MM.1S (cell line): ENCODE measurements at places on chromosomes 7 and 10.

- no peak for DNase-seq
These were observed 4.7 kb upstream of the ATP6V0A4 start for GRCh38 chr7:138802706-138803105.

DNA sequence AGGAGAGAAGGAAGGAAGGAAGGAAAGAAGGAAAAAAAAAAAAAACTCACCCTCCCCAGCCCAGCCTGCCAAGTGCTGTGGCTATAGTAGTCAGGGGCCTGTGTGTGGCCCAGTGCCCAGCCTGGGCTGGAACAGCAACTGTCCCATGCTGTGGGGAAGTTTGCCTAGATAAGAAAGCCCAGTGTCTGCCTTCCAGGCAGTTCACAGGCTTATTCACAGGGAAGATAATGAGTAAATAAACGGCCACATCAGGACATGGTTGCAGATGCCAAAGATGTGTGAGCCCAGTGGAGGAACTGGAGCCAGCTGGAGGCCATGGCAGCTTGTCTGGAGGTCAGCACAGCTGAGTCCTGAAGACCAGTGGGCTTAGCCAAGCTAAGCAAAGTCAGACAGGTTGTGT, 132.4 kb upstream of the FOXK1 start:
- DNase-seq = no peak

DNA sequence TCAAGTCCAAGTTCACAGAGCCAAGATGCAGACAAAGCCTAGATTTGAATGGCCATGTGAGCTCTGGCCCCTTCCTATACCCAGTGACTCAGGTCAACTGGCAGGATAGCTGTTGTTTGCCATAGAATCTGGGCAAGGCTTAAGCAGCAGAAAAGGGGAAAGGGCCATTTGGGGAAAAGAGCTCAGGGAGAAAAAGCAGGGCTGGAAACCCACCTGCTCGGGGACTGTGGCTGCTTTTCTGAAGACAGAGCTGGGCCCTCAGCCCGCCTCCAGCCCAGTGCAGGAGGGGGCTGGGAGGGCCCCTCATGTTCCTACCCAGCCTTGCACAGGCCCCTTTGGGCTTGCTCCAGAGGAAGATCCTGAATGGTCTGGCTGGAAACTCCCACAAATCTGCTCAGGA, 32.6 kb upstream of the HABP2 start:
- DNase-seq = no peak

DNA sequence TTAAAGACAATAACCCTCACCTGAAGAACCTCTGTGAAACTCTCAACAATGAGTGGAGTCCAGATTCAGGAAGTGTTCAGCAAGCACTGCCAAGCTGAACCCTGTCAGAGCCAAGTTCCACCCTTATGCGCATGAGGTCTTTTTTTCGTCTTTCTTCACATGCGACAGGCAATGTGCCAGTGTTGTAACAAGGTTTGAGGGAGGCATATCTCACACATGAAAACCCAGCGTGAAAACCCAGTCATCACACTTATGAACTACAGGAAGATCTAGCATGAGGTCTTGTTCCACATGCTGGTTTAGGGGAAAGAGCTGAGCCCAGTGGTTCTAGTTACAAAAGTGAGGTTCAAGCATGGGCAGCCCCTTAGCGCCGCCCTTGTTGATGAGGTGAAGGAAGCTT, 49.7 kb downstream of the RABGEF1 start:
- no peak for DNase-seq

GRCh38 chr7:22476824-22477223, 23.2 kb downstream of the STEAP1B start:
- DNase-seq = no peak

- DNase-seq = peak; percentile 41
These were observed 70.8 kb upstream of the TEX47 start for GRCh38 chr7:88866265-88866863.

DNA sequence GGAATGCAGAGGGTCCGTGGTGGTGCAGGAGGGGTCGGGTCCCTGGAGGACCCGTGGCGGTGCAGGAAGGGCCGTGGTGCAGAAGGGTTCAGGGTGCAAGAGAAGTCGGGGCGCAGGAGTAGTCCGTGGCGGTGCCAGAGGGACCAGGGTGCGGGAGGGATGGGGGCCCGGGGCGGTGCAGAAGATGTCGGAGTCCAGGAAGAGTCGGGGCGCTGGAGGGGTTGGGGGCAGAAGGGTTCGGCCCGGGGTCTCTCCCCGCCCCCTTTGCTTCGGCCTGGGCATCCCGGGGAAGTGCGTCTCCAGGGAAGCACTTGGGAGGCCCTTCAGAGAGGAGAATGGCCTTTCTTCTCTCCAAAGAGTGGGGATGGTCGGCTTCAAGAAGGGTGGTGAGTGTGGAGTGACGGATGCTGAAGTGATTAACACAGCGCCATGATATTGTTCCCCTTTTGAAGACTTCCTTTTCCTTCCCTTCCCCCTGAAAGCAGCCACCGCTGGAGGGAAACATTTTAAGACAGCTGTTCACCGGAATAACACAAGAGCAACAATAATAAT, 997 bp downstream of the WDR37 start:
- DNase-seq = no peak

GRCh38 chr7:49483142-49483541, 290.3 kb upstream of the VWC2 start:
- peak; percentile 28 for DNase-seq

- peak; percentile 86 for DNase-seq
These were observed 1.2 kb upstream of the PFKFB3 start for GRCh38 chr10:6201516-6201975.

- no peak for DNase-seq
These were observed 66.8 kb upstream of the CYP26C1 start for GRCh38 chr10:92993699-92994272.

GRCh38 chr10:34962866-34963265, 127.3 kb downstream of the CUL2 start:
- DNase-seq = no peak

- DNase-seq = no peak
These were observed 79.9 kb downstream of the VTI1A start for GRCh38 chr10:112526906-112527305.

DNA sequence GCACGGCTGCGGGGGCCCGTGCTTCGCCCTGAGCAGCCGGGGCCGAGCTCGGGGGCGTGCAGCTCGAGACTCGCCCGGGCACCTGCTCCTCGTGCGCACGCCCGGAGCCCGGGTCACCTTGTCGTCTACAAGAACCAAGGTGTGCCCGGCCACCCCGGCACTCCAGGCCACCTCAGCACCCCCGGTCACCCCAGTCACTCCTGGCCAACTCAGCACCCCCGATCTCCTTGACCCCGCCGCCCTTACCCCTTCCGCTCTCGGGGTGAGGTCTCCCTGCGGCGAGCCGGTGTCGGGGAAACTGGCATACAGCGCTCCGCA, 268 bp upstream of the IGFBP3 start:
- no peak for DNase-seq

DNA sequence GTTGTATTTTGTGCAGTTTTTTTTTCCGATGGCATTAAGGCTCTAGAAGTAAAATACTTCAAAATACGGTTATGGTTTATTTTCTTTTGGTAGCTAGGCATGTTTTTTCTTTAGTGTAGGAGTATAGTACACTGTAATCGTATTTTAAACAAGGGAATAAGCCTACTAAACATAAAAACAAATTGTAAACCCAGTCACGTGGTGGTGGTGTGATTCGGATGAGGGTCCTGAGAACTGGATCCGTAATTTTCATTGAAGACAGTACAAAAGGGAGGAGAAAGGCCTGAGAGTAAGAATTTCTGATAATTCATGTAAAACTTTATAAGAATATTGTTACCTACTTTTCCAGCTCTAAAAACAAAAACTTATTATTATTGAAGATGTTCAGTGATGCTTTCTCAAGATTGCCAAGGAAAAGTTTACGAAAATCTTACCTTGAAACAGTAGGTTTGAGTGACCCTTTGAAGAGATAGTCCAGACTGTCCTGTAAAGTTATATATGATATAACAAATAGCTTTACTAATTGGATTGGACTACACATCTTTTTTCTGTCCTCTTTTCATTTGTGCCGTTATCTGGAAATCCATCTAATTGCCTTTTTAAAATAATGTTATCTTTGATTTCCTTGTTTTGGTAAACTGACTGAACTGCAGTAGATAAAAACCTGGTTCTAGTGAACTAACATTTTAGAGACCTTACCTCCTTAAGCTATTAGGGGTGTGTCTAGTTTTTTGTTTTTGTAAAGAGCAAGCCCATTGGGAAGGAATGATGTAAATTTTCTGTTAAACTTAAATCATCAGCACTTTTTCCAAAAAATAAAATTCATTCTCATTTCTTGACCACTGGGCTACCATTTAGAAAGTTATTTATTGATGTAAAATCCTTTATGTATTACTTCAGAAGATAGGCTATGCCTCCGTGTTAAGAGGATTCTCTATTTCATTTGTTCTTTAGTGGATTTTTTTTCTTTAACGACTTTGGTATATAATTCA, 1.0 kb upstream of the PBLD start:
- no peak for DNase-seq

- DNase-seq = no peak
These were observed 43.8 kb upstream of the ARL4A start for GRCh38 chr7:12643644-12644043.

GRCh38 chr7:24690251-24690650, 67.0 kb downstream of the GSDME start:
- no peak for DNase-seq

DNA sequence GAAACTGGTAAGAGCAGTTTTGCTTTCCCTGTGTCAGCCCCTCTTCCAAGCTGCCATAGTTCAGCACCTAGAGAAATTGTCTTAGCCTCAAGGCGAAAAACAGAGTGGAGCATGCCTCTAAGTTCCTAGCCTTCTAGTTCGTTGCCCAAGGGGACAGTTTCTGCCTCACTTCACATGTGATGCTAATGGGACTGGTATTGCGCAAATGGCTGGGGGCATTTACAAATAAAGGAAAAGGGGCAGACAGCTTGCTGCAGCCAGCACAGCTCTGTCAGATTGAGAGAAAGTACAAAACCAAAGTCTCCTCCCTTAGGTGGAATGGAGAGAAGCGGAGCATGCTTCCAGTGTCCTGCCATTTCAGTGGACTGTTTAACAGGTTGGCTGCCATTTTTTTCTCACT, 567.7 kb downstream of the ETV1 start:
- DNase-seq = no peak

- no peak for DNase-seq
These were observed 56.4 kb upstream of the ANKRD1 start for GRCh38 chr10:90977162-90977854.

GRCh38 chr7:157409753-157410727, 73.2 kb downstream of the DNAJB6 start:
- DNase-seq = no peak

DNA sequence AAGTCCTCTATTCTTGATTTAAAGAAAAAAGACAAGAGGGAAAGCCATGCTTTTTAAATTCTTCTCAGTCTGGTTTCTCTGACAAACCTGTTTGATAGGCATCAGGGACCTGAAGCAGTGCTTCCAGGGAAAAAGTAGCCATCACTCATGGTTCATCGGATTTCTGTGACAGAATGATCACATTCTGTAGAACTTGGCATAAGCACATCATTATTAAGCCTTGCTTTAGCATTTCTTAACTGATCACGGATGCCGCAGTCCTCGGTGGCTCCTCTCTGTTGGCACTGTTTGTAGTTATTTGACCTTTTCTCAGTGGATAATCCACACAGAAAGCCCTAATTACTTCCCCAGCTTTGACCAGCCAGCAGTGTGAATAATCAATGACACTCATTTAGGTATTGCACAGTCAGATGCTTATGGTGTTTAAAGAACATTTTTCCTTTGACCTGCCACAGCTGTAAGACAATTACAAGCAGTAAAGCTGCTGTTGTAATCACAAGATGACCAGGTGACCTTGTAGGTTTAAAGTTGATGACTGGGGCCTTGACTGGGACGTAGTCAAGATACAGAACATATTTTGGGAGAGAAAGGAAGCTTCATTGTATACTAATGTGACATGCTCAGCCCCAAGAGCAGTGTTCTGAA, 64.4 kb upstream of the SKAP2 start:
- DNase-seq = no peak

GRCh38 chr7:104921596-104921995, 92.4 kb upstream of the KMT2E start:
- no peak for DNase-seq

DNA sequence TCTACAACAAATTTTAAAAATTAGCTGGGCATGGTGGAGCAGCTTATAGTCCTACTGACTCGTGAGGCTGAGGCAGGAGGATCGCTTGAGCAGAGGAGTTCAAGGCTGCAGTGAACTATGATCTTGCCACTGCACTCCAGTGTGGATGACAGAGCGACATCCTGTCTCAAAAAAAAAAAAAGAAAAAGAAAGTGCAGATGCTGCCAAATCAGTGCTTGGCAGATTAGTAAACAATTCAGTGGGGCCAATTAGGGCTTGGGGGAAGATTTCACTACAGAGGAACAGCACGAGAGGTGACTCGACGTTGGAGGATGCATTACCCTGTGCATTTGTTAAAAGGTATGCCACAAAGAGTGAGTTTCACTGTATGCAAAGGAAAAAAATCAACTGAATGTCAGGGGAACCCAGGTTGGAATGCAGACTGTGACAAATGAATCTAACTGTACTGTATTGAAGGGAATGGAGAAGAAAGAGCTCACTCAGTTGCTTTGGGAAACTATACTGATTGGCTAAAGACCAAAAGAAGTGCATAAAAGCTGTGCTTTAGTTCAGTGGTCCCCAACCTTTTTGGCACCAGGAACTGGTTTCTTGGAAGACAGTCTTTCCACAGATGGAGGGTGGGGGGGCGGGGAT, 31.6 kb downstream of the GARIN1A start:
- no peak for DNase-seq

- DNase-seq = no peak
These were observed 28.8 kb downstream of the PFKP start for GRCh38 chr10:3096149-3096548.

DNA sequence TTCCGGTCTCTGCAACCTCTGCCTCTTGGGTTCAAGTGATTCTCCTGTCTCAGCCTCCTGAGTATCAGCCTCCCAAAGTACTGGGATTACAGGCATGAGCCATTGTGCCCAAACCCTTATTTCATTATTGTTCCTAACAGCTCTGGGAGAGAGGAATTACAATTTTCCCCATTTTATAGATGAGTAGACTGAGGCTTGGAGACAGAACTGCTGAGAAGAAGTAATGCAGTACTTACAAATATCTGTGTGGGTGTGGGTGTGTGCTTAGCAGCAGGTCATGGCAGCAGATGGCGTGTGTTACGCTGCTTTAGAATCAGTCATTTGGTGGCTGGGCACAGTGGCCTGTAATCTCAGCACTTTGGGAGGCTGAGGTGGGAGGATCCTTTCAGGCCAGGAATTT, 7.4 kb downstream of the PRKRIP1 start:
- no peak for DNase-seq

GRCh38 chr7:33882950-33883670, 22.2 kb upstream of the BMPER start:
- DNase-seq = no peak

- DNase-seq = no peak
These were observed 11.3 kb upstream of the ESYT2 start for GRCh38 chr7:158840604-158841003.

GRCh38 chr10:126131341-126131740, 235.0 kb downstream of the FANK1 start:
- DNase-seq = no peak
